ENCODE measurements at places on chromosomes 1 and 21. TPM values are rescaled to one million over a fixed set of nuclear protein-coding genes. Genes with fewer than 3 reads are reported as not detected.

The NR1I3 gene
- total RNA-seq, result not detected

The NUDC gene
- total RNA-seq, result 23.6 TPM

The CLCA1 gene
- not detected for total RNA-seq

The SELE gene
- not detected for total RNA-seq

The EFNA1 gene
- total RNA-seq, result 3.7 TPM

The DNASE2B gene
- not detected for total RNA-seq

The TCP10L gene
- 0.26 TPM for total RNA-seq

The TFF1 gene
- total RNA-seq, result not detected

The RGS4 gene
- total RNA-seq, result 809 TPM

The CD1B gene
- not detected for total RNA-seq

The SLFNL1 gene
- total RNA-seq, result 0.46 TPM

The SLC1A7 gene
- 0.52 TPM for total RNA-seq

The DPH2 gene
- total RNA-seq, result 22.8 TPM

The TNFAIP8L2 gene
- total RNA-seq, result not detected

The CD84 gene
- total RNA-seq, result not detected

The LGR6 gene
- total RNA-seq, result not detected

The GLIS1 gene
- total RNA-seq, result 1.4 TPM

The HOOK1 gene
- total RNA-seq, result not detected

All from smooth muscle cell of the pulmonary artery (primary cell).